Motor neuron (in vitro differentiated cells): ENCODE measurements at places on chromosomes 1 and 21. TPM values are rescaled to one million over a fixed set of nuclear protein-coding genes. Genes with fewer than 3 reads are reported as not detected.

GRCh38 chr1:34002810-34003209, 138.9 kb downstream of the HMGB4 start:
- ATAC-seq: no peak

DNA sequence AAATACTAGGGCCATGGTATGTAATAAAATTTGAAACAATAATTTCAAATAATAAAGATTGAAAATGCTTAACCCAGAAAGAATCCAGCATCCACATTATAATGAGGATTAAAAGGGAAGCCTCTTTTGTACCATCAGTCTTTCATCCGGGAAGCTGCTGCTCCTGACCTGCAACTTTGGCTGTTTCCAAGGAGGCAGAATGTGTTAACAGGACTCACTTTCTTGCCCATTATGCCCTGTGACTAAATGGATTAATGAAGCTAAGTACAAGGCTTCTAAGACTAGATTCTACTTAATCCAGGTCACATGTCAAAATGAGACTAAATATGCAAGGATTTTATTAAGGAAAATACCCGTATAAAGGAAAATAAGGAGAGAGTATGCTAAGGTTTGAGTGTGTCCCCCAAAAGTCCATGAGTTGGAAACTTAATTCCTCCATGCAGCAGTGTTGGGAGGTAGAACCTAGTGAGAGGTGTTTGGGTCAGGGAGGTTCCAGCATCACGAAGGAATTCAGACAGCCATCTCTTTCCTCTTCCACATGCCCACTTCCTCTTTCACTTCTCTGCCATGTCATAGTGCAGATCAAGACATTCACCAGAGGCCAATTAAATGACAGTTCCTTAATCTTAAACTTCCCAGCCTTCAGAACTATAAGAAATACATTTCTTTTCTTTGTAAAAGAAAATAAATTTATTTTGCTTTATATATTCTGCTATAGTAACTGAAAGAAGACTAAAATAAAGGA, 27.7 kb downstream of the FMO2 start:
- ATAC-seq: no peak

HCRTR1 gene
- total RNA-seq: 0.11 and 0.13 TPM in 2 replicates

DNA sequence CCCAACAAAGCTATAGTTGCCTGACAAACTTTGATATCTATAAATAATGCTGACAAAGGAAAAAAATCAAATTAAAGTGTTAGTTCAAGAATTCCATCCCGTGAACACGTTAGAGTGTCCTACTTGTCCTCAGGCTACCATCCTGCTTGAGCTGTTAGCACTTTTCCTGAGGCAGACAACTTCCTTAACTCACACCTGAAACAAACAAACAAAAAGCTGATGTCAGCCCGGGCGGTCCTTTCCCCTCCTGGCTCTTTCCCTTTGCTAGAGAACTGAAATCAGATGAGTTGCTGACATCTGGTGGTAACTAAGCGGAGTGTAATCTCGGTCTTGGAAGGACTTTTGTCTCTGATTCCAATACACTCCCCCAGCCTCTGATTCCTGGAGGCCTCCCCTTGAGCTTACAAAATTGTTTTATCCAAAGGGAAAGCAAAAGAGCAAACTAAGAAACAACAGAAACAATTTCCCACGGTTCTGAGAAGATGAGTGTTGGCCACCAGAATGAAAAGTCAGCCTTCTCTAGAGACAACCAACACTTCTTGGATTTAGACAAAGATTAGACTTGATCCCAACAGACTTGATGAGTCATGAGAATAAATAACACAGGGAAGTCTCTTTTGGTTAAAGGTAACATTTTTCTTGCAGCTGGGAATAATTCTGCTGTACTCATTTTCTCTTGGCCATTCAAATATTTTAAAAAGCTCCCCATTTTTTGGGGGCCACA, 135.4 kb downstream of the PROX1 start:
- peak; percentile 96 for ATAC-seq

TCP10L gene
- total RNA-seq: 0.77 TPM in 1 of 2 replicates, not detected in the other

RAB25 gene
- 1.9 TPM in 1 of 2 replicates, not detected in the other for total RNA-seq

DCST1 gene
- total RNA-seq: 0.16 and 0.44 TPM in 2 replicates
